Inflammatory macrophage treated with lipopolysaccharide for 4 hours (primary cell): ENCODE measurements at places on chromosomes 5 and 9.
A peak's percentile ranks its signal among the peaks of the same experiment; 100 is the strongest.

- no peak for DNase-seq
Observed at GRCh38 chr5:179118756-179119414, 58.7 kb downstream of the ZNF354C start.

- DNase-seq: peak; percentile 84
Observed at GRCh38 chr9:68978066-68978465, 35.8 kb downstream of the PRKACG start.

DNA sequence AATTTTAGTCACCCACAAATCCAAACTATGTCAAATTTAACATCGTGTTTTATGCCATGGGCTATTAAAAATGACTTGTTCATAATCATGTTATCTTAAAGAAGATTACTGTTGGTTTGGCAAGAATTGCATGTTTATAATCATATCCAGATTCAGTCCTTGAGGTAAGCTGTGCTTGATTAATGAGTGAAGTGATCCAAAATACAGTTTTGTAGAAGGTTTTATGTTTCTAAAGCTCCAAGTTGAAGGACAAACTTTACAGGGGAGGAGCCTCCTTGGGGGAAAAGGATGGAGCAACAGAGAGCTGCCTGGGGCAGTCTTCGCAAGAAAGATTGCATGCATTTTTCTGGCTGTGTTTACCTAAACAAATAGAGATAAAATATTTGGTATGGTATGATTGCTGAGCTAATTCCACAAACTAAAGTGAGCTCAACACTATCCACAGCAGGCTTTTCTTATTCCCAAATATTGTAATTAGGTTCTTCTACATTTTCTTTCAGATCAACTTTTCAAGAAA, 189.5 kb upstream of the TYRP1 start:
- DNase-seq: no peak

- no peak for DNase-seq
Observed at GRCh38 chr5:74382987-74383593, 257.4 kb downstream of the ENC1 start.

GRCh38 chr5:51618234-51618633, 235.0 kb downstream of the ISL1 start:
- no peak for DNase-seq

GRCh38 chr5:141843156-141843927, 34.9 kb downstream of the PCDH1 start:
- no peak for DNase-seq
